ENCODE measurements at places on chromosomes 6 and 20.

DNA sequence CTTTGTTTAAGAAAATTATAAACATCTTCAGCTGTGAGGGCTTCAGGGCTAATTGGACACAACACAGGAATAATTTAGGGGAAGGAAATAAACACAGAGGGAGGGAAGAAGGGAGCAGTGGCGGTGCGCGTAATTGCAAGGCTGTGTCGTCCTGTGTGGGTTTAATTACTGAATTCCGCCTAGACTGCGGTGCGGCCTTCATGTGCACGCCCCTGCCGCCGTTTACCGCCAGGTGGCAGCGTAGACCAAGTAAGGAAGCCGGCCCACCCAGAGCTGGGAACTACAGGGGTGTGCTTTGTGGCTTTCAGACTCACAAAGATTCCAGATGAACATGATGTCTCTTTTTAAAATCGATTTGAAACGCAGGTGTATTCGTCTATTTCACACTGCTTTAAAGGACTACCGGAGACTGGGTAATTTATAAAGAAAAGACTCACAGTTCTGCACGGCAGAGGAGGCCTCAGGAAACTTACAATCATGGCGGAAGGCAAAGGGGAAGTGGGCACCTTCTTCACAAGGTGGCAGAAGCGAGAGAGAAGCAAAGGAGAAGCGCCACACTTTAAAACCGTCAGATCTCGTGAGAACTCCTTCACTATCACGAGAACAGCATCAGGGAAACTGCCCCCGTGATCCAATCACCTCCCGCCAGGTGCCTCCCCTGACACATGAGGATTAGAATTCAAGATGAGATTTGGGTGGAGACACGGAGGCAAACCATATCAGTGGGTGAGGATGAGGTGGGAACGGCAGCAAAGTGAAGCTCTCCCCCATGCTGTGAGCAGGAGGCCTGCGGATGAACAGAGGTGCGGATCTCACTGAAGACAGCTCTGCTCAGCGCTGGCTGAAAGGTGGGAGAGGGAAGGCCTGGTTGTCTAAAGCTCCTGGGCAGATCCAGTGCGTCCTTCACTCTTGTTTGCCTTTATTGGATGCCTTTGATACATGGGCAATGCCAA, 222.0 kb upstream of the PDE10A start:
- DNase-seq: peak; percentile 83

- DNase-seq: peak; percentile 75
Observed at GRCh38 chr6:111925296-111925695, 52.0 kb upstream of the FYN start.

DNA sequence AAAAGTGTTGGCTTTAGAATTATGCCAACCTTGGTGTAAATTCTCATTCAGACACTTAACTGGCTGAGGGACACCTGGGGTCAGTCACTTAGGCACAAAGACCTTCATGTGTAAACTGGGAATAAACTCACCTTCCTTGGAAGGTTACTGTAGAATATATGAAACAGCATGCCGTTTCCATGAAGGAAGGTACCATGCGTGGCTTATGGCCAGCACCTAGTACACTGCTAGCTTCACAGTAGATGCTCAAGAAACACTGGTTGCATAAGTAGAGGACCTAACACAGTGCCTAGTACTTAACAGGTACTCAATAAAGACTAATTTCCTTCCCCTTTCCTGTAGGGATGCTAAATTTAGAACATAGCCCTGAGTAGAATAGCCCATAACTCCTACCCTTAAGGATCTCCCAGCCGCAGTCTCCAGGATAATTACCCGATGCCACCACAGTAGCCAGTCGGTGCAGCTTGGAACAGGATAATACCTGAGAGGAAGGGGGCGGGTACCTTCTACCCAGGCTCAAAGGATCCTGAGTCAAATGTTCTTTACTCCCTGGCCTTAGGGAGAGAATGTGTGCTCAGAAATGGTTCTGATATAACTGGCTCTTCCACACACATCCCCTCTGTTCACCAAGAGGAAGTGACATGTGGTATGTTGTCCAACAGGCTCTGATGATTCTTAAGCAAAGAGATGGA, 3.6 kb downstream of the BCL2L1 start:
- DNase-seq: no peak

GRCh38 chr6:138691595-138692057, 81.9 kb upstream of the CCDC28A start:
- DNase-seq: peak; percentile 10

DNA sequence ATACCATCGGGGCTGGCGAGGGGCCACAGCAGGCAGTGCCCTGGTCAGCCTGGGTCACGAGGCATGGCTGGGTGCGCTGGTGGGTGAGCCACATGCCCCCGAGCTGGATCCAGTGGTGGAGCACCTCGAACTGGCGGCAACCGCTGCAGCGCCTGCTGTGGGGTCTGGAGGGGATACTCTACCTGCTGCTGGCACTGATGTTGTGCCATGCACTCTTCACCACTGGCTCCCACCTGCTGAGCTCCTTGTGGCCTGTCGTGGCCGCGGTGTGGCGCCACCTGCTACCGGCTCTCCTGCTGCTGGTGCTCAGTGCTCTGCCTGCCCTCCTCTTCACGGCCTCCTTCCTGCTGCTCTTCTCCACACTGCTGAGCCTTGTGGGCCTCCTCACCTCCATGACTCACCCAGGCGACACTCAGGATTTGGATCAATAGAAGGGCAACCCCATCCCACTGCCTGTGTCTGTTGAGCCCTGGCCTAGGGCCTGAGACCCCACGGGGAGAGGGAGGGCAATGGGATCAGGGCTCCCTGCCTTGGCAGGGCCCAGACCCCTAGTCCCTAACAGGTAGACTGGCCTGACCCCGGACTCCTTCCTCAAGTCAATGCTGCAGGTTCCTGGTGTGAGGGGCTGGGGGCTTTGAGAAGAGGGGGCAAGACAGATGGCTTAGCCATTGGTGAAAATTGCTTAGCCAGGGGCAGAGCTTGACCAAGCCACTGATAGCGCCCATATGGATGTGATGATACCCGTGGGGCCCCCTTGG, 598 bp downstream of the TMEM239 start:
- peak; percentile 54 for DNase-seq

GRCh38 chr6:42653851-42654250, 68.5 kb downstream of the PRPH2 start:
- no peak for DNase-seq

DNA sequence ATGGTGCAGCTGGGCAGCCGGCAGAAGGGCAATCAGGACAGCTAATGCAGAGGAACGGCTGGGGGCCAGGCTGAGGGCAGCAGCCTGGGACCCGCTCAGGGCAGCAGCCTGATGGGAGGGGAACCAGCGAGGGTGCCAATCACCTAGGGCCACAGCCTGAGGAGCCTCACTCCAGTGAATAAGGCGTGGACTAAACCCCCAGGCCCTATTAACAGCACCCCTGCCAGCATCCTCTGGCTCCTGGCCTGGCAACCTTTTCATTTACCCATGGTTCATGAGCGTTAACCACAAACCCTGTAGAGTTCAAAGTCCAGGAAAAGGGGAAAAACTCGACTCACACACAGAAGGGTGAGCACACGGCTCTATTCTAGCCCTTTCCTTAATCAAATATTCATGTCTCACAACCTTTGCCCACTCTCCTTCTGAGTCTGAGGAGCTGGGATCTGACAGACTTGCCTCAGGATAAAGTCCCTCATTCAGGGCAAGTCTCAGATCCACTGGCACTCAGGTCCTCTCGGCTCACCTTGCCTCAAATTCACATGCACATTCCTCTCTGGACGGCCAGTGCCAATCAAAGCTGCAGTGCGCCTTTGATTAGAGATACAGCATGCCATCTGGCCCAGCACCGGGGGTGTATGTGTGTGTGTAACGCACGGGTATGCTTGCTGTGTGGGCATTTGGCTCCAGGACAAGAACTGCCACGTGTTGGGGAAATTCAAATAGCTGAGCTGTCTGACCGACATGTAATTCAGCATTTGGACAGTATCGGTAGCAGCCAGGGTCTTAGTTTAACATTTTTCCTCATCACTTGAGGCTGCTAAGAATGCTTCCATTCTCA, 86.9 kb upstream of the TRAF3IP2 start:
- no peak for DNase-seq

GRCh38 chr20:46296526-46297250, 11.6 kb downstream of the CDH22 start:
- no peak for DNase-seq

- DNase-seq: no peak
Observed at GRCh38 chr6:54920628-54921027, 74.1 kb downstream of the FAM83B start.

- DNase-seq: no peak
Observed at GRCh38 chr6:34074064-34074742, 71.7 kb downstream of the GRM4 start.

DNA sequence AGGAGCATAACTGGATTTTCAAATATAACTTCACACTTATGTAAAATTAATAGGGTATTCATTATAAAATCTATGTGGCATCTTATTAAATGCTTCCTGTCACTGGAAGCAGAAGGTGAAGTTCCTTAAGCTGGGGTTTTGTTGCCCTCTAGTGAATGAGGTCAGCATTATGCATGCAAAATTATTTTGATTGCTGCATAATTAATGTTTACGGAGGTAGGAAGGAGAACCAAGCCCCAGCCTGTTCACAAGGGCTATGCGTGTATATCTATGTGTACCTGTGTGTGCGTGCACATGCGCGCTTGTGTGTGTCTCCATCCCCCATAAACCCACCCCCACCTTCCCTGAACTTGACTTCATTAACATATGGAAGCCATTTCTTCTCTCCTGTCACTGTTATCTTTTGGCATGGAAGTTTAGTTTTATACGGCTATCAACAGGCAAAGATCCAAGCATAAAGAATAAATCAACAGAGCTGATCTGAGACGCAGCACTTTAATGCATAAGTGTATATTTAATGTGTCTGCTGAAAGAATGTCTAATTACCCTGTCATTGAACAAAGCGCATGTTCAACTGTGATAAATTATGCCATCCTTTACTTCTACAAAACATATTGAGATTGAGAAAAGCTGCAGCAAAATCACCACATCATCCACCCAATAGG, 90.2 kb upstream of the CDH4 start:
- DNase-seq: peak; percentile 11

- peak; percentile 45 for DNase-seq
Observed at GRCh38 chr20:59912609-59913008, 20.8 kb downstream of the SYCP2 start.

DNA sequence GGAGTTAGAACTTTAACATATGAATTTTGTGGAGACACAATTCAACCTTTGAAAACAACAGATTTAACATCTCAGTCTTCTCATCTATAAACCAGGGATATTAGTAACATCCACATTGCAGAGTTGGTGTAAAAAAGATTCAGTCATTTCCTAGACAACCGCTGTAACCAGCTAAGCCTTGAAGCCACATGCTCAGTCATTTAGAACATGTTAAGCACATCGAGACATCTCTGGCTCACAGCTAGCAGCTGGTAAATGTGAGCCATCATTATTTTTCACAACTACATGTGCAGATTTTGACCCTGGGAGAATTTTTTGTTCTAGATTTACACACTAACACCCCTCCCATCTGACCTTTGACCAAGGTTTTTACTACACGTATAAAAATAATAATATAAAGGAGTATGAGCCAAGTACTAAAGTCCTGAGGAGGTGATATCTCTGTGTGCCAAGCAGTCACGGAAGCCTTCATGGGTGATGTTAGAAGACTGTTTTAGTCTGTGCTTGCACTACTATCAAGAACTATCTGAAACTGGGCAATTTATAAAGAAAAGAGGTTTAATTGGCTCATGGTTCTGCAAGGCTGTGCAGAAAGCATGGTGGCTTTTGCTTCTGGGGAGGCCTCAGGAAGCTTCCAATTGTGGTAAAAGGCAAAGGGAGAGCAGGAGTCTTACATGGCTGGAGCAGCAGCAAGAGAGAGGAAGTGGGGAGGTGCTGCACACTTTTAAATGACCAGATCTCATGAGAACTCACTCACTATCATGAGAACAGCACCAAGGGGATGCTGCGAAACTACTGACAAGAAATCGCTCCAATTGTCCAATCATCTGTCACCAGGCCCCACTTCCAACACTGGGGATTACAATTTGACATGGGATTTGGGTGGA, 48.7 kb upstream of the IL20RA start:
- DNase-seq: peak; percentile 37

DNA sequence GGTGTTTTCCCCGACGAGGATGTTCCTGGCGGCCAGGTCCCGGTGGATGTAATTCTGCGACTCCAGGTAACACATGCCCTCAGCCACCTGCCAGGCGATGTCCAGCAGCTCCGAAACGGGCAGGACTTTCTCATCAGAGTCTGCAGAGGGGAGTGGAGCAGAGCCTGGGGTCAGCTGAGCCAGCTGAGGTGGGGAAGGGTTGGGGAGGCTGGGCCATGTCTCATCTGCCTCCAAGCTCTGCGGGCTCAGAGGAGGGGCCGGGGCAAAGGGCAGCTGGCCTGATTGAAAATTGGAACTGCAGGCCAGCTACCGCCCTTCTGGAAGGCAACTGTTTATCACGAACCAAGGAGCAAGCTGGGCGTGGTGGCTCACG, 6.4 kb downstream of the PTK6 start:
- DNase-seq: no peak

- peak; percentile 15 for DNase-seq
Observed at GRCh38 chr6:36545767-36546307, 1.4 kb downstream of the STK38 start.

DNA sequence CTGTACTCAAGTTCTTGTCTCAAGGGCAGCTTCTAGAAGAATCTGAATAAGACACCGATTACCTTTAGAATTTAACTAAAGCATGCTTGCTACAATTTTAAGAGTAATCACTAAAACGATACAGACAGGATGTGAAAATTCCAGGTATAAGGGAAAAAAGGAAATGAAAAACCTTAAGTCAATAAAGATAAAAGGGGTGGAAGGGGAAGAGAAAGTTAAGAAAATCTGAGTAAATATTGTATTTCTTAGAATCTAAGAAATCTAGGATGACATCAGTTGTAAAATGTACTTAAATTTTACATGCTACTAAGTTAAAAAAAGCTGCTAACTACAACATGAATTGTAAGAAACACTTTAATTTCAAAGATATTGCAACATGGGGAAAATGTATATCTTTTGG, 30.3 kb upstream of the MOCS1 start:
- DNase-seq: no peak

DNA sequence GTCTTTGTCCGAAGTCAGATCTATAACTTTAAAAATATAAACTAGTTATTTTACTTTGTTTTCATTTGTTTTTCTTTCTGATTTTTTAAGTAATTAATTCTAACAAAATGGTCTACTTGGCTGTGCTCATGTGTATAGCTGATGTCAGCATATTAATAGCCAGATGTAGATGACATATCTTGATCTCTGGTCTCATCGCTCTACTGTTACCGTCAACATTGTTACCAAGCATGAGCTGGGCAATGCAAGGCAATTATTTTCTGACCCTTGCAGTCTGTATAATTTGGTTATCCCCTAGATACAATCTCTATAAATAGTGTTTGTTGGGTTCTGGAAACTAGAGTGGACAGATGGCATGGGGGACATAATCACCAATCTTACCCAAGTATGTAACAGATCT, 151.6 kb upstream of the PTPRK start:
- DNase-seq: no peak

- no peak for DNase-seq
Observed at GRCh38 chr20:24118441-24119175, 130.0 kb upstream of the GGTLC1 start.

GRCh38 chr6:17061097-17061496, 40.8 kb upstream of the STMND1 start:
- no peak for DNase-seq

- DNase-seq: no peak
Observed at GRCh38 chr6:136525586-136526195, 24.5 kb downstream of the MAP7 start.

GRCh38 chr20:1437235-1437904, 29.3 kb downstream of the NSFL1C start:
- DNase-seq: peak; percentile 88
